ENCODE measurements at places on chromosomes 5 and 9. TPM values are rescaled to one million over a fixed set of nuclear protein-coding genes. Genes with fewer than 3 reads are reported as not detected.
A peak's percentile ranks its signal among the peaks of the same experiment; 100 is the strongest.

Gene PCDHA1
- not detected for total RNA-seq

Gene SPINK1
- total RNA-seq = 13.7 TPM

Gene RLN1
- total RNA-seq = not detected

Gene IFNA17
- not detected for total RNA-seq

Gene ROR2
- total RNA-seq = 1.6 TPM

Gene CRB2
- total RNA-seq = 0.15 TPM

Gene ANKRD55
- total RNA-seq = 0.48 TPM

Gene PALM2AKAP2
- total RNA-seq = 155 TPM

DNA sequence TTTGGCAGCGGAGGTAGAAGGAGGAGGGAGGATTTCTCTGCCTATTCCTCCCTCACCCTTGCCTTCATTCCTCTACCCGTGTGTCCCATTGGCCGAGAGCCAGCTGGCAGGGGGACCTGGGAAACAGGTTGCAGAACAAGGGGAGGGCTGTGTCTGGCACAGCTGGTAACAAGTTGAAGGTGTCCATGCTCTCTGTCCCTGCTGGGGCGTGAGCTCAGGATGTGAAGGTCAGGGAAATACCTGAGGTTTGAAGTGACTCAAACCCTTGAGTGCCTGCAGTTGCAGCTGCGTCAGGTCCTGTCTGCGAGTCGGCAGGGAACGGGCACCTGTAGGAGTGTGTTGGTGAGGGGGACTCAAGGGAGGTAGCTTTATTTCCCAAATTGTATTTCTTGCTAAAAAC, 16.2 kb downstream of the MIGA2 start:
- DNase-seq = no peak

DNA sequence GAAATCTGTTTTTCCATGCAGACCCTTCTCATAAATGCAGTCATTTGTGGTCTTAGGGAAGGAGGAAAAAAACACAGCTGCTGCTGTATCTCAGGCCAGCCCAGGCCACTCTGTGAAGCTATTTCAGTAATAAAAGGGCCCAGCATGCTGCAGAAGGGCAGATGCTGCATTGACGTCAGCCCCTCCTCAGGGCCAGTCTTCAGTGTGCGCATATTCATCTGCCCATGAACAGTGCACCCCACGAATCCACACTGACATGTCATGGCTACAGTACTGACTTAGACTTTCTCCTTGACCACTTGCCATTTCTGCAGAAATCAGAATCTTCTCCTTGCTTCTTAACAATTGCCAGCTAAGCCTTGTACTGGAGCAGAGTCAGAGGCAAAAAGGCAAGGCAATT, 304.7 kb downstream of the GABRG2 start:
- DNase-seq = no peak

DNA sequence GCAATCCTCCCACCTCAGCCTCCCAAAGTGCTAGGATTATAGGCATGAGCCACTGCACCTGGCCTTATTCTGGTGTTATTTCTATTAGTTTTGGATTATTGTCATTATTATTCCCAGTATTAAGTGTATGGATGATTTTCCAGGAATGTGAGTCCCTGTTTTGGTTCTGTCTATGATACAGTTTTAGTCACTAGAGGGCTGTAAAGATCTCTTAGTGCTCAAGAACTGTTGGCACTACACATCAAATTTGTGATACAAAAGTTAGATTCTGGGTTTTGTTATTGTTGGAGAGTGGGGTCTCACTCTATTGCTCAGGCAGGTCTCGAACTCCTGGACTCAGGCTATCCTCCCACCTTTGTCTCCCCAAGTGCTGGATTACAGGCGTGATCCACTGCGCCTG, 12.1 kb downstream of the CCL28 start:
- no peak for DNase-seq

GRCh38 chr5:44051591-44051990, 337.6 kb downstream of the FGF10 start:
- DNase-seq = no peak

- no peak for DNase-seq
Observed at GRCh38 chr9:84189904-84190303, 150.7 kb downstream of the SLC28A3 start.

- DNase-seq = no peak
Observed at GRCh38 chr9:132166599-132166998, 4.7 kb downstream of the NTNG2 start.

DNA sequence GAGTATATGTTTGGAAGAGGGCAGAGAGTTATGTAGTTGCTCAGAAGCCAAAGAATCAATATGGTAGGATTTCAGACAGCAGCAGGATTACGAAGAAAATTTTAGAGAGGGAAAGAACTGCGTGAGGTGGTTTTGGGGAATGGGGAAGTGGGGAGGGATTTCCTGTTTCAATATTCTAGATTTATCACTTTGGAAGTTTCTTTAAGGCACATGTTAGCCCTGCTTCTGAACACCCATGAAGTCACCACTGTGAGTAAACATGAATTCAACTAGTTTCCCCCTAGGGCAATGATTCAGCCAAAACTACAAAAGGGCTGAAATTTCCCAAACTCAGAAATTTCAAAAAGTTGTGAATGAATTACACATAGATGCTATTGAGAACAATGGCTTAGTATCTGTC, 132.2 kb downstream of the EBF1 start:
- no peak for DNase-seq

- no peak for DNase-seq
Observed at GRCh38 chr5:168415971-168416370, 70.3 kb upstream of the RARS1 start.

DNA sequence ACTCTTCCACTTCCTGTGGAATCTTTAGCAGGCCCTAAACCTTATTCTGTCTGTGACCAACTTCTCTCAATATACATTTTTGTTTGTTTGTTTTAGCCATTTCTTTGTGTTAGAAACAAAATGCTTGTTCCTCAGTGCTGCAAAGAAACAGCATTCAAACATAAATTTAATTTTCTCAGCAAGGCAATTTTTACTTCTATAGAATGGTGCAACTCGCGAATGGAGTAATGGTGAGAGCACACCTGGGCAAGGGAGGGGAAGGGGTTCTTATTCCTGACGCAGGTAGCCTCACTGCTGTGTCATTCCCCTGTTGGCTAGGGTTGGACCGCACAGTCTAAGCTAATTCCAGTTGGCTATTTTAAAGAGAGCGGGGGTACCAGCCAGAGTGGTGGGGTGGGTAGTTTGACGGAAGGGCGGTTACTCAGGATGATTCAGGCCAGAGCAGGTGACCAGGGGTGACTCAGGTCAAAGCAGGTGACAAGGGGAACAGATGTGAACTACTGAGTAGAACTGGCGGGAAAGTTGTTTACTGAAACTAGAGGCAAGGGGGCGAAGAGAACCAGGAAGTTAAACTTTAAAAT, 21.4 kb downstream of the ZNF169 start:
- no peak for DNase-seq

GRCh38 chr5:174139623-174140022, 94.1 kb downstream of the NSG2 start:
- DNase-seq = no peak

- no peak for DNase-seq
Observed at GRCh38 chr9:13139641-13140171, 139.8 kb downstream of the MPDZ start.

DNA sequence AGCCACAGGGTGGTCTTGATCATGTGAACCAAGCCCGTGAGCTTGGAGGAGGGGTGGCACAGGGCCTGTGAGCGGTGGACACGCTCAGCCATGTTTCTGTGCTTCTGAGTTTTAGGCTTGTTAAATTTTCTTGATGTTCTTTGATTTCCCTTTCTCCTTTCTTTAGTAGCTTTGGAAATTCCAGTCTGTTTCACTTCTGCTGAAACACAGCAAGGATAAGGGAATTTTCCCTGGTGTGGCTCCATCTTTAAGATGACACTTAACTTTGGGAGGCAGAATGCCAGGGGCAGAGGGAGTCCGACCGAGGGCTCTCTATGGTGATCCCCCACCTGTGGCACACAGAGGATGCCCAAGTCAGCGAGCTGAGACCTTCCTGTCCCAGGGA, 29.7 kb upstream of the BASP1 start:
- DNase-seq = no peak

DNA sequence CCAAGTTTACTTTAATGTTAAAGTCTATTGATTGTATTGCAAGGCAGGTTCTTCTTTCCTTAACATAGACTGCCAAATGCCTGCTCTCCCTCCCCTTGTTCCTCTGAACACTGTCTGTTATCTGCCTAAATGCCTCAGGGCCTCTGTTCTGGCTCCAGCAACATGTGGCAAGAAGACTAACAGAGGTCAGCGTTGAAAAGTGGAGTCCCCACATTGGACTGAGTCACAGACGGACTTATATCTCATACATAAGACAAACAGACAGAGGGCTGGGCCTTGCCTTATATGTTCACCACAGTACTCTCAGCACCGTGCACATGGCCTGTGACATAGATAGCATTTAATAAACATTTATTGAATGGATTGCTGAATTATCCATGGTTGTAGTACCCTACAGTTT, 91.4 kb downstream of the TSSK1B start:
- DNase-seq = no peak

GRCh38 chr9:33714989-33715388, 80.4 kb upstream of the PRSS3 start:
- DNase-seq = no peak

GRCh38 chr9:95506428-95506677, 10.4 kb downstream of the PTCH1 start:
- peak; percentile 53 for DNase-seq

- no peak for DNase-seq
Observed at GRCh38 chr5:38023371-38023770, 183.5 kb upstream of the GDNF start.

DNA sequence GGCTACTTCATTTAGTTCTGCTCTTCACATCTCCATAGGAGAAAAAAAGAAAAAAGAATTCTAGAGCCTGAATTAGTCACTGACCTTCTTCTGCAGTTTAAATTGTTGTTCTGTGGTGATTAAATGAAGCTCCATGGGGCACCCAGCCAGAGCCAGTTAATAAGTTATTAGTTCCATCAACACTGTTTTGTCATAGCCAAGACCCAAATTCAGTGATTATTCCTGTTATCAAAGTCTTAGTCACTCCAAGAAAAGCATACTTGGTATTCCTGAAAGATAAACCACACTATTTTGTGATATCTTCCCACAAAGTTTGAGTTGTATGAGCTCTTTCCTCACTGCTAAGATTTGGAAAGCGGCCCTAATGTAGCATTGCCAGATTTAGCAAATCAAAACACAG, 134.8 kb upstream of the RGMB start:
- no peak for DNase-seq

DNA sequence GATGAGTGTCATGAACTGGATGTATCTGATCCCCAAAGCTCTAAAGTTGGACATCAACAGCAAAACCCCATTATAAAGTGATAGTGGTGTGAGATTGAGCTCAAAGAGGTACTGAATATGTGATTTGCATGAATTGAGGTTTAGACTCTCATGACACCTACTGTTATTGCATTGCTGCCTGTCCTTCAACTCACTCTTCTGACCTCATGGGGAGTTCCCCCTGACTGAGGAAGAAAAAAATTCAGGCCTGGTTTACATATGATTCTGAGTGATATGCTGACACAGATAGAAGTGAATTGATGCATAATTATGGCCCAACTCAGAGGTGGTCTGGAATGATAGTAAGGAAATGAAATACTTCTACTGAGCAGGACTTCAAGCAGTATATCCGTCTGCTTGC, 76.2 kb upstream of the CHD1 start:
- DNase-seq = no peak

DNA sequence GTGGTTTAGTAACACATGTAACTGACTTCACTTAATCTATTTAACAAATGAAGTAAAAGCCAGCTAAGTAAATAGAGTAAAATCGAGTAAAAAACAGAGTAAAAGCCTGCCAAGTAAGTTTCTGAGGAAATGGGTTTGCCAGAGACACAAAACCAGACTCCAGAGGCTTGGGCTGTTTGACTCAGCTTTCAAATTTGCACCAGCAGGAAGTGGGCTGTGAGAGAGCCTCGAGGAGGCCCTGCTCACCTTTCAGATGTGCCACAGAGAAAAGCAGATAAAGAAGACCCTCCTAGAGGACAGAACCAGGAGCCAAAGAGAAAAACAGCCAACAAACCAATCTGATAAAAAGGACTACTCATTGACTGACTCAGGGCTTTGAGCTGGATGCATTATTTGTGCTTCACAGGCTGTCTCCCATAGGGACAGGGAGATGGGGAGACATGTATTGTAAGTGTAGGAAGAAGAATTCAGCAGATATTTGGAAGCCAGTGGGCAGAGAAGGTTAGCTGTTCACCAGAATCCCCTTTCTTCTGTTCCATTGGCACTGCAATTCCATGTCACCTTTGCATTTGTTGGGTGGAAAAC, 14.4 kb upstream of the AMACR start:
- no peak for DNase-seq

DNA sequence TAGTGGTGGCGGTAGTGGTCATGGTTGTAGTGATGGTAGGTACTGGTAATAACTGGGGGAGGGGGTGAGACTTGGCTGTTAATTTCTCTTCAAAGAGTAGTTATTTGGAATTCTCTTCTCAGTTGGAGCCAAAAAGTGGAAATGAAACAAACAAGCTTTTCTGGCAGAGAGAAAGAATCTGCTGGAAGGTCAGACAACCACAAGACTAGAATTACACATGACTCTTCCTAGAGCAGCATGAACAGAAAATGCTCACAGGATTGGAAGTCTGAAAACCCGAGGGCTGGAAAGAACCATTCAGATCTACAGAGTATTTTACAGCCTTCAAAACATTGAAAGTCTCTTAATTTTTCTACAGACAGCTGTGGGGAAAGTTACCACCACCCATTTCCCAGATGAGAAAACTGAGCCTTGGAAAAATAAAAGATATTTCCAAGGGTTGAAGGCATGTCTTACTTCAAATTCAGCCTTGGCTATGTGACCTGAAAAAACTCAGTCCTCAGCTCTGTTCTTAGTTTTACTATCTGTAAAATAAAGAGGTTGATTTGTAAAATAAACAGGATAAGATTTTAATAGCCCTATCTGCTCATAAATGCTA, 42.9 kb upstream of the TRIM32 start:
- no peak for DNase-seq

DNA sequence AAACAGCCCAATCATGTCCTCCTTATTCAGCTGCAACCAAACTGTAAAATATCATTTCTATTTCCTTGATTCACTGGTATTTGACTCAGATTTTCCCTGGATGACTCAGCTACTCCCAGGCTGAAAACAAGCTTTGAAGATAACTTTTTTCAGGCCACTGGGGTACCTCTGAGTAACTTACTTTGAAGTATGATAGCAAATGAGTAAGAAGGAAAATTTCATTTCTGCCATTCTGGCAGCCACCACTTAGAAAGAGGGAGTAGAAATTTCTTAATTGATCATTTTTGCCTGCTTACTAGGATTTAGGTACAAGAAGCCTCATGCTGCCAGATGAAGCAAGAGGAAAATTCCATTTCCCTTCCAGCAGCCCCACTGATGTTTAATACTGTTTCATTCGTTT, 247.4 kb downstream of the PRELID2 start:
- DNase-seq = no peak

- DNase-seq = no peak
Observed at GRCh38 chr5:180641566-180641900, 7.9 kb downstream of the FLT4 start.

- no peak for DNase-seq
Observed at GRCh38 chr9:101618698-101619097, 23.9 kb upstream of the PPP3R2 start.

- DNase-seq = no peak
Observed at GRCh38 chr5:81183811-81184748, 49.0 kb upstream of the CKMT2 start.

Data from aorta (tissue), 5 donors.